Amygdala (tissue), 56 donors: ENCODE measurements at places on chromosomes 7 and 10.

GRCh38 chr10:102605712-102606111 lies 38.6 kb upstream of the TRIM8 start:
- DNase-seq = no peak

- DNase-seq = no peak
Measured at GRCh38 chr7:125661677-125662076, 732.1 kb upstream of the POT1 start.

DNA sequence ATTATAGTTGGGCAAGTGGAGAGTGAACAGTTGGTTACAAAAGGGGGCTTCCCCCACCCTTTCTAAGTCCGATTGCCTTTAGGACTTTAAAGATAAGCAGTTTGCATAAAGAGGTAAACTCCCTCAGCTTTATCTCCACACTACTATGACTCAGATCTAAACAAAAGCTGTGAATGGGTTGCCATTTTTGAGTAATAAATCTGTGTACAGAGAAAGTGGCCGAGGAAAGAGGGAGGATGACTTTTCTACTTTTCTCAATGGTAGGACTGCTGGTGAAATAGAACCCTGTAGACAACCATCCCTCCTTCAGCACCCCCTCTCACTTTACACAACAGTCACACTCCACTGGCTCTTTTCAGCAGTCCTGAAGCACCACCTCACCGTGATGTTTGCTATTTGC lies 71.2 kb downstream of the DNMBP start:
- no peak for DNase-seq

DNA sequence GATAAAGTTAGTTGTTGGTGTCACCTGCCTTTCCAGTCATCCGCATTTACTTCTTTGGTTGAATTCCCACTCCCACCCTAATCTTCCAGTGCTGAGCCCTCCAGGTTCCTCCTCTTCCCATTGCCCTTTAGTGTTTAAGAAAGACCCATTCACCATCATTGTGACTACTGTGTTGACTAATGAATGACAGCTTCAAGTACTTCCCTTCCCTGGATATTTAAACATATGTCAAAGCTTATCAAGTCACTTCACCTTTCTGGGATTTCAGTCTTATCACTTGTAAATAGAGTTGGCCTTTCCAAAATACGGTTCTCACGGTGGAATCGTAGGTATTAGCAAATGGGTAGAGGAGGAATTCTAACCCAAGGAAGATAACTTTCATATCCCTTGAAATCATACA lies 201.6 kb upstream of the SVIL start:
- no peak for DNase-seq

DNA sequence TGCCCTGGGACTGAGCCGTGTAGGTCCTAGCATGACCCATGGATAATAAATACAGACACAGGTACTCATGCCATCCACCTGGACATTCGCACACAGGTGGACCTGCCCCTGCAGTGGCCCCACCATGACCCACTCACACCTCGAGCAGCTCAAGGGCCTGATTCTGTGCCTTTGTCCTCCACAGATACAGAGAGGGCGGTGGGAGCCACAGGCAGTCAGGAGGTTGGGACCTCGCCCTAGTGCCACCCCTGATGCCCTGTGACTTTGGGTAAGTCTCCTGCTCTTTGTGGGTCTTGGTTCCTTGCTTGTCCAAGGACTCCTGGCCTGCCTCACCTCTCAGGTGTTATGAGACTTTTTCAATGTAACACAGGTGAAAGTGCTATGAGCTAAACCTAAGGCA lies 42.9 kb downstream of the C10orf120 start:
- no peak for DNase-seq

DNA sequence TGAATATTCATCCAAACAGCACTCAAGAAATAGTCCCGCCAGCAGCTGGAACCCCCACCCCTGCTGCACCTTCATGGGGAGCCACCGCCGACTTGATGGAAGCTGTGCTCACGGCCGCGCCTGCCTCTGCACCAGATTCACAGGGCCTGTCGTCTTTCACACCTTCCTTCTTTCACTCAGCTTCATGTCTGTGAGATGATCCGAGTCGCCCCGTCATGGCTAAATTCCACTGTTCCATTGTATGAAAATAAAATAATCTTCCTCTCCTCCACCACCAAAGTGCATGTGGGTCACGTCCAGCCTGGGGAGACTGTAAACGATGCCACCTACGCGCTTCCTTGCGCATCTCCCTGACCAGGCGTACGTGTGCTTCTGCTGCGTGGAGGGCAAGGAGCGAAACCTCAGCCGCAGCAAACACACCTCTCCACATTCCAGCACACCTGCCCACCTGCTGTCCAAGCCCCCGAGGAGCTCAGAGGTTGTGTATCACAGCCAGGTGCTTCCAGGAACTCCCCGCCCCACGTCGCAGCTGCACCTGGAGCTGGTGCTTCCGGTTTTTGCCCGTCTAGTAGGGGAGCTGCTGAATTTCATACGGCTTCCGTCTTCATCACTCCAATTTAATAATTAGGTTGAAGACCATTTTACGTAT lies 137.0 kb downstream of the PTPRN2 start:
- DNase-seq = no peak
